ENCODE measurements at places on chromosomes 16 and 17. TPM values are rescaled to one million over a fixed set of nuclear protein-coding genes. Genes with fewer than 3 reads are reported as not detected.

The NPB gene
- not detected for total RNA-seq

The UNC119 gene
- total RNA-seq: 34.3 TPM

The DNAAF1 gene
- not detected for total RNA-seq

The GNGT2 gene
- total RNA-seq: 25.5 TPM

The MT1F gene
- total RNA-seq: 13.1 TPM

Data from activated naive CD8-positive, alpha-beta T cell treated with anti-CD3 and anti-CD28 coated beads for 36 hours (primary cell).